Stimulated activated CD4-positive, alpha-beta T cell treated with anti-CD3 and anti-CD28 coated beads, Interleukin-15, amount 100 ng/mL, for 48 hours (primary cell): ENCODE measurements at places on chromosomes 12 and 14.

DNA sequence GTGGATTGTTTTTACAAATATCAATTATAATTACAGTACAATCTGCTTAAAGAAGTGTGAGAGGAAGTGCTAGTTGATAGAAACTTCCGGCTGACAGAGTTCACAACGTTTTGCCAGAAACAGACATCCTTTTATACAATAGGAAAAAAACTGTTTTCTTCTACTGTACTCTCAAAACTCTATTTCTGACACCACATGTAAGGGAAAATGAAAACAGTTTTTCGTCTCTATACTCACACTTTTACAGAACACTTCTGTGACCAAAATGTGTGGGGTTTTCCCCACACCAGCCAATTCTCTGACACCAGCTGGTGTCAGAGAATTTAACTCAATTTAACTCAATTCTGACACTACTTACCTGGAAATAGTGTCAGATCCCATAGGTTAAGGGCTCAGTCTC lies 24.2 kb upstream of the HIF1A start:
- no peak for DNase-seq

- no peak for DNase-seq
These were observed 2.4 kb downstream of the WASHC3 start for GRCh38 chr12:102059343-102059742.

DNA sequence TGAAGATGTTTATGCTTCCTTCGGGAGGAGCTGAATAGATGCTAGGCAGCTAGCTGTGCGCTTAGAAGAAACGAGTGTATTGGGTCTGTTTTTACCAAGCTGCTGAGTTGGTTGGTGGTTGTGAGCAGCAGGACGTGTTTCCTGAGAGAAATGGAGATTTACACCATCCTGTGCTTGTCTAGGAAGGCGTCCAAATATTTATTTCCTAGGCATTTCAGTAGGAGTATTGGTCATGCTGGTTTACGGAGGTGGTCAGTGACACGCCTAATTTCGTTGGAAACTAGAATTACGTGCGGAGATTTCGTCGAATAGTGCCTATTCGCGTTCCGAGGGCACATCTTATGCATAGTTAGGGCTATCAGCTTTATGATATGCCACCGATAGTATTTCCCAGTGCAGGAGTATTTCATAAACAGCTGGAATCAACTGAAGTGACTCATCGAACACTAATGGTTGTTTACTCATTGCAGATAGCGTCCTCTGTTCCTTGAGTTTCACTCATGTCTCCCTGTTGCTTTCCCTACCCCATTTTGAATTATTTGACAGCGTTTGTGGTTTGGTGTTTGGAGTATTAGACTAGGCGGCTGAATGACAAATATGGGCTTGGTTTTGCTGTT lies 780 bp downstream of the TBC1D15 start:
- no peak for DNase-seq

DNA sequence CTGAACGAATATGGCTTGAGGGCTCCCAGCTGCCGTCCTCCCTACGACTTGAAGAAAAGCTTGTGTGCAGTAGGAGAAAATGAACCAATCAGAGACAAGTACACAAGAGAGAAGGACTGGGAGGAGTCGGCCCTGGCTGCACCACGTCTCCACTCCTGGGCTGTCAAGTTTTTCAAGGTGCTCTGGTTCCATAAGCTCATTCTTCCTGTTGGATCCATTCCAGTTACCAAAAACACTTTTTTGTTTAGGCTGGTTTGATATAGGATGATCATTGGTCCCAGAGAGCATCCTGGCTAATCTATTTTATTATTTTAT lies 2.8 kb upstream of the A2ML1 start:
- no peak for DNase-seq

- DNase-seq: no peak
These were observed 32.4 kb downstream of the GPR65 start for GRCh38 chr14:88037325-88037724.

GRCh38 chr12:5220835-5221234 lies 177.2 kb downstream of the KCNA5 start:
- DNase-seq: no peak

DNA sequence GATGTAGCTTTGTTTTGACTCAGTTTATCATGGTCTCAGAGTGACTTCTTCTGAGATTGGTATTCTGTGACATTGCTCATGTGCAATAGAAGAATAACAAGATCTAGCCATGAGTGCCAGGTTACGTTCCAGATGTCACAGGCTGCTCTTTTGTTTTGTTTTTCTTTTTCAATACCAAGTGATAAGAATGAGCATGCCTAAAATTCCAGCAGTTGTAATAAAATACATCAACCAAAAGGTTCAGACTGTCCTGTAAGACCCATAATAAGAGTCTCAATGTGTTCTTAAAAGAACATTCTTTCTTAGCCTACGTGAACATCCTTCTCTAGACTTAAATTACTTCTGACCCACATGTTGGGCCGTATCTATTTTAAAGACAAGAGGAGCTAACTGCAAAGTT lies 669.2 kb downstream of the DIO2 start:
- no peak for DNase-seq

DNA sequence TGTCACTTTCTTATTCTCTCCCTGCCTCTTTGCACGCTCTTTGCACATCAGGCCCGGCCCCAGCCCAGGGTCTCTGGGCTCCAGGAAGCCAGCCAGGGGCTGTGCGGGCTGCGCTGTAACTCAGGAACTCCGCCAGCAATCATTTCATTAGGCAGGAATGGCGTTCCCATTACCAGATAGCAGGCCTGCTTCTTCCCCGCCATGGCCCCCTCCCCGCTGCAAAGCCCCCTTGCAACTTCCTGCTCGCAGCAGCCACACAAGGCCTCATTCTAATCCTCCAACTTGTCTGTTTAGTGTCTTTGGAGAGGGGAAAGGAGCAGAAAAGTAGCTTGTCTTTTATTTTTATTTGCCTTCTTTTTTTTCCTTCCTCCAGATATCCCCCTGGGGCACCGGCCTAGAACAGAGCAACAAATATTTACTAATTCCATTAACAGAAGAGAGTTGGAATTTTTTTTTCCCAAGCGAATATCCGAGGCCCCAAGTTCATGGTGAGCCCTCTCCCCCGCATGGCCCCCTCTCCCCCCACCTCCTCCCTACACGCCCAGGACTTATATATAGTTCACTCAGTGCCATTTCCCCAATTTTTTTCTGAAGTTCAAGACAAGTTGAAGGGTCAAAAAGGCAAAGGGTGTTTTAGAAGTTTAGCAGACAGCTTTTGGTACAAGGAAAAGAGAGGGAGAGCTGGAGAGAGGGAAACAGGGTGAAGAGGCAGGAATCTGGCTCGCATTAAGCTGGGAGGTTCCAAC lies 329.4 kb upstream of the TBX3 start:
- no peak for DNase-seq

DNA sequence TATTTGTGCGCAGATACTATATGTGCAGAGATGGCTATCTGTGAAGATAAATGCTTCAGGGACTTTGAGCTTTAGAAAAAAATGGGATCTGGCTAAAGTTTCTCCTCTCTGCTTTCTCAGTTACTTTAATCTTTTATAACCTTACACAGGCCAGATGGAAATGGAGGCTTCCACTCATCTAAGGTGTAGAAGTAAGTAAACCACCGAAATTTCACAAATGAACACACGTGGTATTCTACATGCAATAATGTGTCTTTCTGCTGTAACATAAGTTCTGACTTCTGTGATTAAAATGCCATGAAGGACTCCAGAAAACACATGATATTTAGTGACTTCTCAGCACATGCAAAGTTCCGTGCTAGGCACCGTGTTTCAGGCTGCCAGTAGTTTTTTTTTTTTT lies 99.1 kb upstream of the FOXN3 start:
- DNase-seq: no peak

GRCh38 chr14:73795974-73796373 lies 55.7 kb upstream of the PTGR2 start:
- no peak for DNase-seq

DNA sequence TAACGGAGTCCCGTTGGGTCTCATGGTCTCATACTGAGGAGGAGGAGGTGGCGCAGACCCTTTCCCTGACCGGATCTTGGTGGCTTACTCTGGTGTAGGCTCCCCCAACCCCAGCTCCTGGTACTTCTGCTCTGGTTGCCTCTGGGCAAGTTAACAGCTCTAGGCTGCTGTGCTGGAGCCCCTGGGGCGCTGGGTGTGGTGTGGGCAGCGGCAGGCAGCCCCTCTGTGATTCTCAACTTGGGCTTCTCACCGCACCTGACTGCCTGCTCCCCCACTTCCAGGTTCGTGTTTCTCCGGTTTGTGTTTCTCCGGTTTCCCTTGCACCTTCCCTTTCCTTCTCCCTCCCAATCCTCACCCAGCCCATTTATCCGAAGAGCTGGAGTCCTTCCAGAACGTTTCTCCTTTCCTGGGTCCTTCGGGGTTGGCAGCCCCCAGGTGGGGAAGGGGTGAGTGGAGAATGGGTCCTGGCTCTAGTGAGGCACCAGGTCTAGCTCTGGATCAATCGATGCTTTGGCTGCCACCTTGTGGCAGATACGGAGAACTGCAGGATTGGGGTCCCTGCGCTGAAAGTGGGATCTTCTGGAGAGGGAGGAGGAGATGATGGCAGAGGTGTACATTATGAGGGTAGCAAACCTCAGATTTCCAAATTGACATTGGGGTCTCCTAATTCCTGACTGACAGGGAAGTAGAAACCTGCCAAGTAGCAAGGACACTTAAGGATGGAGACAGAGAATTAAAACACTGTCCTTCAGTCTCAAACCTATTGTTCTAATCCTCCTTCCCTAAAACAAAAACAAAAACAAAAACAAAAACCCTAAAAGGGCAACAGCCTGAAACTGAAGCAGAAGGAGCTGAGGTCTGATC lies 8.3 kb downstream of the CISTR start:
- no peak for DNase-seq

DNA sequence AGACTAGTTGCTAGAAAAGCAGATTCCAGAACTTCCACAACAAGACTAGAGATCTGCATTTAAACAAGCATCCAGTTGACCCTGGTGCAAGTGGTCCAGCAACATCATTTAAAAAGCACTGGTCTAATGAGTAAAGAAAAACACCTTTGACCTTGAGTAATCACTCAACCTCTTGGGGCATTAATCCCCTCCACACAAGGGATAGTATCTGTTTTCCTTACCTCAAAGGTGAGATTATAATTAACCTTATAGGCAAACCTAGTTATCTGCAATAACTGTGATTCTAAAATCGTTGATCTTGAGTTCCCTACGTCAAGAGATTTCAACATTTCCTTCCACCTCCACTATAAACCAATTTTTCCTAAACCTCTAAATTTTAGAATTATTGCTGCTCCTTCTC lies 1.1 kb downstream of the KDM5A start:
- DNase-seq: no peak

GRCh38 chr12:125233319-125233718 lies 168.1 kb downstream of the AACS start:
- DNase-seq: no peak

DNA sequence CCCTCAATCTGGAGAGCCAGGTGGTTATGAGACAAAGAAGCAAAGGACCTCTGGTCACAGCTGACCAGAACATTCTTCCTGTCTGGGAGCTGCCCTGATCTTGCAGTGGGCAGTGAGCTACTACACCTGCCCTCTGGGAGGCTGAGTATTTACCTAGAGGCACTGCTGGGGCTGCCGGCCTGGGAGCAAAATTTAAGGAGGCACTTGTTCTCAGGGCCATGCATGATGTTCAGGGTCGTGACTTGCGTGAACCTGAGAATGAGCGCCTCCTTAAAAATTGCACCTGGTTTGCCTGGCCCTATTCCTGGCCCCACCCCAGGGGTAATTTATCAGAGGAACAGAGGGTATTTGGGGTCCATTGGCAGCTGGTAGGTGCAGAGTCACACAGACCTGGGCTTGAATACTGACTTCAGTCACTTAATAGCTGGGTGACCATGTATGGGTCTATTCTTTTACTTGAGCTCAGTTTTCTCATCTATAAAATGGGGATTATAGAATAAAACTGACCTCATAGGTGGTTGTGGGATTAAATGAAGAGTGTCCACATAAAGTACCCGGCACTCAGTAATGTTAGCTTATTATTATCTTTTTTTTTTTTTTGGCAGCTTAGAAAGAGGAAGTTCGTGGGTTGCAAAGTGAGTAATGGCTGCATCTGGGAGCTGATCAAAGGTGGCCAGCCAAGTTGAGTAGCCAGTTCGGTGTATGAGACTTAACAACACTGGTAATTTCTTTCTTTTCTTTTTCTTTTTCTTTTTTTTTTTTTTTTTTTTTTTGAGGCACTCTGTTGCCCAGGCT lies 107.4 kb upstream of the MED13L start:
- no peak for DNase-seq

DNA sequence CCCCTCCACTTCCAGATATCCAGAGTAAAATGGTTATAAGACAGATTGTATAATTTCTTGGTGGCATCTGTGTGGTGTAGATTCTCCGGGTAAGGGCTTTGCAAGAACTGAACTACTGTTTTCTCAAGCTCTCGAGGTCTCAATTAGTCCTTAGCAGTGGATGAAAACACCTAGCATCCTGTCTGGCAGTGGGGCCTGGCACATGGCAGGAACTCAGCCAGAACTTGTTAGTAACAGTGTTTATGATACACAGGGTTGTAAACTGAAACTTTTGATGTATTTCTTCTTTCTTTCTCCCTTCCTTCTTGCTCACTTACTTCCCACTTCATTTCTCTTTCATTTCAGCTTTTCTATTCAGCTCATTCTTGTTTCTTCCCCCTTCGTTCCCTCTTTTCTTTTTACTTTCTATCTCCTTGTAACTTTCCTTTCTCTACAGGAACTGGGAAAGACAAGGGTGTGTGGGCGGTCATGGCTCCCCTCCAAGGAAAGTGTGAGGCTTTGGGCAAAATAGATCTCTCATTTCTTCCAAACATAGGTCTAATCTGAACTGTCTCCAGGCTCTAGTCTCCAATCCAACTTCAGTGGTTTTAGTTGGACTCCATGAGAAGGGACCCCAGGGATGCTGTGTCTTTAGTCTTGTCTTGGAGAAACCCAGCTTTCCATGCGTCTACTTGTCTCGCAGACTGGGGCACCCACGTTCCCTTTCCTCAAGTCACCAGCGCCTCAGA lies 159.7 kb downstream of the PAH start:
- DNase-seq: no peak

DNA sequence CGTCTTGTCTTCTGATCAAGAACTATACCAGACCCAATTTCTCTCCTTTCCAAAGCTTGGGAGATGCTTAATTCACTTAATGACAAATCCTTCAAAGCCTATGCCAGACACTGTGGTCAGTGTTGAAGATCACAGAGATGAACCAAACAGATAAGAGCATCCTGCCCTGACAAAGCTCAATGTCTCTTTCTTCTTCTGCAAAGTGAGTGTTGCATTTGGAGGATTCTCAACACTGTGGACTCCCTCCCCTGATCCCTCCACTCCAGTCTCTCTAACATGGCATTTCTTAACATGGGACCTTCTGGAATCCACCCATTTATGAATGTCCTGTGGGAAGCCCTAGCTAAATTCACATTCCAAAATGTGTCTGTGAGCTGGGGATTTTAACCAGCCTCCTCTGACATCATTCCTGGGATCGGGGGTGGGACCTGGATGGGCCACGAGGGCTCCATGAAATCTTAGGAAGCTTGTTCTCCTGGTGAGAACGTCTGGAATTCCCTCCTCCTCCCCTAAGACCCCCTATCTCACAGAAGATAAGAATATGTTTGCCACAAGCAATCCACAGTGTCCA lies 20.3 kb downstream of the SYNE3 start:
- DNase-seq: no peak
